ENCODE measurements at places on chromosomes 1 and 21.

- no peak for DNase-seq
Observed at GRCh38 chr1:91099746-91100621, 78.1 kb upstream of the ZNF644 start.

GRCh38 chr1:201686714-201687455 lies 142.1 kb upstream of the IPO9 start:
- peak; percentile 61 for DNase-seq

DNA sequence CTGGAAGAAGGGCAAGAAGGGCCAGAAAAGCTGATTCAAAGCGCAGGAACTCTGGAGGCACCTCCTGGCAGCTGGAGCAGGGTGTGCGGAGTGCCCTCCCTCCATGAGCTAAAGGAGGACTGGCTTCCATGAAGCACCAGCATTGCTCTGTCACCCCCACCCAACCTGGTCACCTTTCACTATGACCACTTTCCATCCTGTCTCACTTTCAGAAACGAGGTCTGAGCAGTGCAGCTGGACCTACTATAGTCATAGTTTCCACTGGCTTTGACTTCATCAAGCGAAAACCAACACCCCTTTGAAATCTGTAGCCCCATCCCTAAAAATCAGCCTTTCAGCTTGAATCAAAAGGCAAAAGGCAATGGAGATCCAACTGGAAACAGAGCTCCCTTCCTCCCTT lies 84.8 kb upstream of the CACNA1E start:
- no peak for DNase-seq

- no peak for DNase-seq
Observed at GRCh38 chr1:172894349-172895049, 156.2 kb downstream of the TNFSF18 start.

- no peak for DNase-seq
Observed at GRCh38 chr1:184212649-184213314, 161.3 kb downstream of the TSEN15 start.

GRCh38 chr1:194476351-194476750 lies 1289.9 kb upstream of the B3GALT2 start:
- no peak for DNase-seq

DNA sequence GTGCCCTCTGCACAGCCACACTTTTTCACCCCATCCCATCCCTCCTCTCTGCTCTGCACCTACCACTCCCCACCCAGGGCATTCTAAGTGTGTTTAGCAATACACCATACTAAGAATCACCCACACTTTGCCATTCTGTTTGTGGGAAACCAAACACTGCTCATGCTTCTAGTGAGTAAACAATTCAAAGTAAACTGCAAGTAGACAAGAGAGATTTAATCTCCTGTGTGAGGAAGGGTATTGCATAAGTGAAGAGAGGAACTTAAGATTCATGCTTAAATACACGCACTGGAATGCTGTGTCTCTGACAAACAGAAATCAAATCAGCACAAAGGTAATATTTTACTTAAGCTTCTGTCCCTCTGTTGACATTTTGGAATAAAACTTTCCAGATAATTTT lies 4.8 kb upstream of the EDARADD start:
- no peak for DNase-seq

- DNase-seq, result peak; percentile 21
Observed at GRCh38 chr1:156504438-156504813, 3.9 kb upstream of the MEF2D start.
